ENCODE measurements at places on chromosomes 3 and 15. TPM values are rescaled to one million over a fixed set of nuclear protein-coding genes. Genes with fewer than 3 reads are reported as not detected.

DNA sequence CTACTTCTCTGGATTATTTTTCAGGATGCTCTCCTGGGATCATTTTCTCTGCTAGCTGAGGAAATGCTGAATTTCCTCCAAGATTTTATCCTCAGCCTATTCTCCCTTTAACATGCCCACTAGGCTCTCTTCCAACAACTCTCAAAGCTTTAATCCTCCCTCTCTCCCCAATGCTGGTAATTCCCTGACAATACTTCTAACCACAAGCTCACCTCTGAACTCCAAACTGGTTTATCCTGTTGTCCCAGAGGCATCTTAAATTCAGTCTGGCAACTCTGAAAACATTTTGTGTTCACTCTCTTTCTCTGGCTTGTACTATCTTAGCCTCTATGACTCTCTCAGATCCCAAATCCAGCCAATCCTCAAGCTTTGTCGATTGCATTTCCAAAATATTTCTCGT, 490.3 kb downstream of the MECOM start:
- H3K4me3 ChIP-seq = peak overlapping the region; percentile 9
- peak; percentile 59 for DNase-seq
- H3K4me1 ChIP-seq = peaks cover 50% of the 10 kb centered on the region
- peak overlapping the region; percentile 29 for H3K27ac ChIP-seq
- no peaks in the 10 kb centered on the region for H3K36me3 ChIP-seq

- peak overlapping the region; percentile 52 for H3K4me3 ChIP-seq
- peaks cover 32% of the 10 kb centered on the region for H3K4me1 ChIP-seq
- DNase-seq = no peak
These were observed 129.8 kb upstream of the MEF2A start for GRCh38 chr15:99435877-99436541.

Gene GP5
- not detected for total RNA-seq

GRCh38 chr3:33665294-33665693, 52.8 kb downstream of the CLASP2 start:
- no peaks in the 10 kb centered on the region for H3K36me3 ChIP-seq
- H3K4me1 ChIP-seq = peaks cover 18% of the 10 kb centered on the region
- H3K27ac ChIP-seq = 0 out of 2 replicates have a peak overlapping the region, but pooled peaks have one; percentile 55
- no peaks in the 10 kb centered on the region for H3K27me3 ChIP-seq

Gene FAM43A
- 12.8 TPM for total RNA-seq

Gene STAC
- total RNA-seq = 17.6 TPM

Gene RSL24D1
- total RNA-seq = 91.7 TPM

GRCh38 chr3:49351521-49352011, 6.6 kb downstream of the GPX1 start:
- H3K36me3 ChIP-seq = peaks cover 5% of the 10 kb centered on the region
- H3K27ac ChIP-seq = peak overlapping the region; percentile 81
- H3K27me3 ChIP-seq = no peaks in the 10 kb centered on the region
- peaks cover 69% of the 10 kb centered on the region for H3K4me1 ChIP-seq

- no peaks in the 10 kb centered on the region for H3K27me3 ChIP-seq
- H3K4me3 ChIP-seq = no peak overlapping the region
- no peak overlapping the region for H3K27ac ChIP-seq
- DNase-seq = no peak
These were observed 272.9 kb upstream of the BCHE start for GRCh38 chr3:166110102-166110501.

DNA sequence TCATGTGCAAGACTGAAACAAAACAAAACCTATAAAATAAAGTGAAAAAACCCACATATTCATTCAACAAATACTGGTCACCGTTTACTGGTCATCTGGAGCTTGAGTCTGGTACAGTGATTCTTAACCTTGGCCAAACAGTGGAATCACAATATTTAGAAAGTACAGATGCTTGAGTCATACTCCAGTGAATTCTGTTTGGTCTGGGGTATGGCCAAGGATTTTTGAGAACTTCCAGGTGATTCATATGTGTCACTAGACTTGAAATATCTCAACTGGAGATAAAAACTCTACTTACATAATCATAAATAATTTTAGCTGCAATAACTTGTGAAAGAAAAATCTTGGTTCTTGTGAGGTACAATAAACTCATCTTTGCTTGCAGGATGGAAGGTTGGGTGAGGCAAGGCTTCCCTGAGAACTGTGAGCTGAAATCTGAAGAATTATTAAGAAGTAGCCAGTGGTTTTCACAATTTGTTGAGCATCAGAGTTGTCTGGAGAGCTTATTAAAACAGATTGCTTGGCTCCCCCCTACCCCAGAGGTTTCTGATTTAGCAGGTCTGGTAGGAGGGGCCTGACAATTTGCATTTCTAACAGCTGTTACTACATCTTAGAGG, 9.6 kb downstream of the NEK11 start:
- peaks cover 6% of the 10 kb centered on the region for H3K36me3 ChIP-seq
- H3K4me3 ChIP-seq = no peak overlapping the region
- no peaks in the 10 kb centered on the region for H3K27me3 ChIP-seq
- DNase-seq = no peak

Gene LEKR1
- 3.2 TPM for total RNA-seq

- peak; percentile 71 for DNase-seq
- no peaks in the 10 kb centered on the region for H3K36me3 ChIP-seq
- H3K27ac ChIP-seq = no peak overlapping the region
- H3K4me3 ChIP-seq = no peak overlapping the region
- no peaks in the 10 kb centered on the region for H3K27me3 ChIP-seq
These were observed 3.8 kb upstream of the KIF23 start for GRCh38 chr15:69410248-69410874.

- 0 out of 2 replicates have a peak overlapping the region, but pooled peaks have one; percentile 9 for H3K4me3 ChIP-seq
- no peaks in the 10 kb centered on the region for H3K27me3 ChIP-seq
- H3K4me1 ChIP-seq = peaks cover 75% of the 10 kb centered on the region
- peak; percentile 95 for DNase-seq
- H3K27ac ChIP-seq = peak overlapping the region; percentile 89
These were observed 250.7 kb upstream of the TBL1XR1 start for GRCh38 chr3:177447938-177448337.

Gene MDFIC2
- not detected for total RNA-seq

Gene IMPG2
- 0.05 TPM for total RNA-seq

Gene LRRIQ4
- total RNA-seq = 1.3 TPM

Gene COLQ
- 0.79 TPM for total RNA-seq

Gene GOLGA6L7
- not detected for total RNA-seq

Gene GSK3B
- total RNA-seq = 62.0 TPM

DNA sequence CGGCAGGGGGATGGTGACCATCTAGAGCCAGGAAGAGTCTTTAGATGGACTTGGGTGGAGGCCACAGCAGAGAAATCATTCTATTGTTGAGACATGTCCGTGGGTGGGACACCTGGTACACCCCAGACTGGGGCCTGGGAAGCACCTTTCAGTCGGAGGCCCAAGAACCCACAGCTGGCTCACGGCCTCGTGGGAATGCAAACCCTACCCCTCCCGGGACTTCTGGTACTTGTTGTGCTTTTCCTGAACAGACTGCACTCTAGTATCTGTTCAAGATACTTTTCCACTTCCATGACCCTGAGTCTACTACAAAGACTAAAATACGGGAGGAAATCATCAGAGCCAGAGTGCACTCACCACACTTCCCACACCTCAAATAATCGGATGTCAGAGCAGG, 60.7 kb downstream of the BDH1 start:
- H3K27ac ChIP-seq = no peak overlapping the region
- H3K4me1 ChIP-seq = peaks cover 35% of the 10 kb centered on the region
- DNase-seq = no peak
- H3K27me3 ChIP-seq = no peaks in the 10 kb centered on the region

- H3K27me3 ChIP-seq = no peaks in the 10 kb centered on the region
- DNase-seq = peak; percentile 42
- H3K4me3 ChIP-seq = peak overlapping the region; percentile 65
These were observed 795 bp upstream of the SCAANT1 start for GRCh38 chr3:63912768-63913588.

DNA sequence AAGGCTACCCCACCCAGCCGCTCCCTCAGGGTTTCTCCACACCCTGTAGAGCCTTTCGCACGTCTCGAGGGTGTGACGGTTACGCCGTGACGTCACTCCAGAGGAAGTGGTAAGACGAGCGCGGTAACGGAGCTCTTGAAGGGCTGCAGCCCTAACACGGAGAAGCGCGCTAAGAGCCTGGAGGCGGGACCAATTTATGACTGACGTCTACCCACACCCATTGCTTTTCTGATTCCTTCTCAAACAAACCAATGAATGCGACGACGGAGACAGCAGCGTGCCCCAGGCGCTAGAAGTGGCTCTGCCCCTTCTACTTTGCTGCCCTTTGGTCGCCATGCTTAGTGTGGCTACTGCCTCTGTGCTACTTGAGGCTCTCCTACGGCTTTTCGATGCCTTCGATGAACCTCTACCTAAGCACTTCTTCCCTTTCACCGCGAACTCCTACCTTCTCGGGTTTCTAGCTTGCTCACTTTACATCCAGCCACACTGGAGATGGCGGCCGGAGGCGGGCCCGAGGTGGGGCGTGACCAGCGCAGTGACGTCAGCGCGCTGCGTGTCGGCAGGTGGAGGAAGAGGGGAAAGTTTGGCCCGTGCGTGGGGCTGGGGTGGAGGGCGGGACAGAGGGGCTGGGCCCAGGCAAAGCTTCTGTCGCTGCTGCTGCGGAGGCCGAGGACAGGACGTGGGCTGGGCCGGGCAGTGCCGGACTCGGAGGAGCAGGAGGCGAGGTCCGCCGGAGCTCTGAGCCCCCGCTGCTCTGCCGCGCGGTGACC, at the start of gene OXSR1:
Gene OXSR1, plus strand, starts transcription at position 586 of the 770 bp plus-strand sequence. CDS start 340 bp downstream, outside the sequence.
- H3K4me1 ChIP-seq = peaks cover 38% of the 10 kb centered on the region
- H3K36me3 ChIP-seq = no peaks in the 10 kb centered on the region
- peak within 1 kb of the TSS; percentile 96 for H3K27ac ChIP-seq
- peak; percentile 99 for DNase-seq

All from PC-9 (cell line).